ENCODE measurements at places on chromosomes 5 and 9.

- DNase-seq: no peak
Observed at GRCh38 chr5:50710838-50711237, 44.4 kb downstream of the PARP8 start.

- no peak for DNase-seq
Observed at GRCh38 chr5:33319151-33319550, 121.6 kb upstream of the TARS1 start.

DNA sequence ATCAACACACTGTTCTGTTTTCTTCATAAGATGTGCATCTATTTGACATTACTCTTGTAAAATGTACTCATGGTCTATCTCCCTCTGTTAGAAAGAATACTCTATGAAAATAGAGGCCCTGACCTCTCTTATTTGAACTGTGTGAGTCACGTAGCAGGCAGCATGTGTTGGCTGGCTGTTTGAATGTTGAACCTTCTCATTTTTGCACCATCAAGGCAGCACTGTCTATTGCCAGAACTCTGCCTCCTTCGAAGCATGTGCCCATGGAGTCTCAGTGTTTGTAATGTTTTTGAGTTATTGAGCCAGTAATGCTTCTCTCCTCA is 144.4 kb downstream of the ALDH1A1 start:
- no peak for DNase-seq

- no peak for DNase-seq
Observed at GRCh38 chr5:161077496-161077895, 225.5 kb upstream of the ATP10B start.

- no peak for DNase-seq
Observed at GRCh38 chr5:53237876-53238275, 128.3 kb upstream of the MOCS2 start.

DNA sequence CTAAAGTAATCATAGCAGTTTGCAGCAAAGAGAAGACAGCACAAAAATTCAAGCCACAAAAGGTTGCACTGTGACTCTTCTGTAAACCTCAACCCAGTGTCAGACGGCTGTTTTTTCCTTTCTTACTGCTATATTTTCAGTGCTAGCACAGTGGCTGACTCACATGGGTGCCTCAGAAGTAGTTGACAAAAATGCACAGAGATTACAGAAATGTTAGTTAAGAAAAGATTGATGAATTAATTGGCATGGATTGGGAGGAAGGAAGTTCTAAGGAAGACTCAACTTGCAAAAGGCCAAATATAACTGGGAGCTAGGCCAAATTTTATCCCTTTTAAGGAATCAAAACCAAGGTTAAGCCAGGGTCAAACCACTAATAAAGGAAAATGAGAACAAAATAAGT is 43.7 kb upstream of the ITGA1 start:
- peak; percentile 14 for DNase-seq

DNA sequence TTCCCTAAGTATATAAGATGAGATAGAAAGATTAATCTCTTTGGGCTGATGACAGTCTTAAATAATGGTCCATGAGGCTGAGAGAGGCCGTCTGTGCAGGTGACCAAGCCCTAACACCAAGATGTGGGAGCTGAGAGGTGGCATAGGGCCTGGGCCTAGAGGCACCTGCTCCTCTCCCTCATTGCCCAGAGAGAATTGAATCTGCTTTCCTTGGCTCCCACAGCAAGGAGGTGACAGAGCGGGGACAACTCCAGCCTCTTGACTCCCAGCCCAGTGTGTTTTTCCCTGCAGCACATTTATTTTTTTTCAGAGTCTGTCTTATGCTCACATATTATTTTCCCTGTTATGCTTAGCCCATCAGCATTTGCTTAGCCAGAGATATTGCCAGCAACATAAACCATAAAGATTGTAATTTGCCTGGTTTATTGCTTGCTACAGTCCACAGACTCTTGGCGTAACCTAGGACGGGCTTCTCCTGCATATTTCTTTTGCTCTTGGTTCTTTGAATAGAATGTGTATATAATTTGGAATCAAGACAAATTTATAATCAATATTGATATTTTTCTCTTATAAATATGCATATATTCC is 105.6 kb downstream of the NTRK2 start:
- no peak for DNase-seq

DNA sequence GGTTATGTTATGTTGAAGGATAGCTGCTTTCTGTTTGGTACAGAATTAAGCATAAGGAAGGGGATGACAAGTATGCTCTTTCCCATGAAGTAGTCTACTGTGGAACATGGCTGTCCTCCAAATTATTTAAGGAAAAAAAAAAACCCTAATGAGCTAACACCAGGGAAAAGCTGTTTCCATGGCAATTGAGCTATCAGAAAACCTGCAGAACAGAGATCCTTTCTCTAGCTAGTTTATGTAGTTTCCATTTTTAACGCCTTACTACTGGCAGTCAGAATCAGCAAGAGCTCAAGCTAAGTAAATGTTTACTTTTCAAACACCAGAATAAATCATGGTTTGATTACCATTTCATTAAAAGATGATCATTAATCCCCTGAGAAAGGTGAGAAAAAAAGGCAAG is 287.4 kb upstream of the TARS1 start:
- DNase-seq: no peak

- DNase-seq: peak; percentile 85
Observed at GRCh38 chr9:78031893-78032729, 500 bp upstream of the GNAQ start.

DNA sequence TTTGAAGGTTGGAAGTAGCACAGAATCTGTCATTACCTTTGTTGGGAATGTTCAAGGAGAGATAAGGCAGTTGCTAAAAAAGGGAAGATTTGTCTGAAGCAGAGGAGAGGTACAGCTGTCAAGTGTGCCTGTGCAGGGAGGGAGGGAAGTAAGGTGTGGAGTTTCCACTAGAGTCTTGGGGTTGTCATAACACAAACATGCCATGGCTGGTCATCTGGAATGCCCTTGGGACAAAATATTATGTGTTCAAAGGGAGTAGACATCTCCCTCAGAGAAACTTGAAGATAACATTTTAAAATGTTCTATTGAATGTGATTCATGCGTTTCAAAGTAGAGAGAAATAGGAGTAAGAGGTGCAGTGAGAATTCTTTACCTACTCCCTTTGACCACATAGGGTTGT is 95.0 kb downstream of the MUSK start:
- no peak for DNase-seq

- DNase-seq: no peak
Observed at GRCh38 chr9:79043916-79044315, 527.8 kb upstream of the TLE4 start.

DNA sequence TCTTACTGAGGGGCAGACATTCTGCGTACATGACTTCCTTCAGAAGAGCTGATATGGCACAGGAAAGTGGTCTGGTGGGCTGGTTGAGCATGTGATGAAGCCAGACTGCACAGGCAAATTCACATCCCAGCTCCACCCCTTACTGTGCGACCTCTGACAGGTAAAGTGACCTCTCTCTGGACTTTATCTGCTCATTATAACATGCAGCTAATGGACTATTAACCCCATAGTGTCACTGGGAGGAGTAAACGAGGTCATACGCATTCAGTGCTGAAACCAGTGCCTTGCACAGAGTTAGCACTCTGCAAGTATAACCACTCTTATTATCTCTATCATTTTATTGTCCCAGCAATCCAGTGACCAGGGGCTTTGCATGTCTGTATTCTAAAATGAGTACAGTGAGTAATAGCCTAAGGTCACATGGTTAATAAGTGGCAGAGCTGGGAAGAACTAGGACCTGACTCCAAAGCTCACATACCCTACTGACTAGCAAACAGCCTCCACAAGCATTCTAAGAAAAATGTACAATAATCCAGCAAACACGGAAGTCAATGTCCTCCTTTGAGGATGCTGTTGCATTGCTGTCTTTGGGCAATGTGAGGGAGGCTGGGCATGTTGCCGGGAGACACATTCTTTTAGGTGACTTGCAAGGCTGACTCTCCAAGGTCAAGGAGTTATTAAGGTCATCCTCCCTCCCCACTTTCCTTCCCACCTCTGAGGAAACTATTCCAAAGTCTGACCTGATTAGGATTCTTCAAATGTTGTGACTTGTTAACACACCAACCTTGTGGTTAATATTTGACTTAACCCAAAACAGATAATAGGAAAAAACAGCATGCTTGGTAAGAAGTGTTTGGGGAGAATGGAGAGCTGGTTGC is 19.0 kb downstream of the GLRX start:
- DNase-seq: no peak

DNA sequence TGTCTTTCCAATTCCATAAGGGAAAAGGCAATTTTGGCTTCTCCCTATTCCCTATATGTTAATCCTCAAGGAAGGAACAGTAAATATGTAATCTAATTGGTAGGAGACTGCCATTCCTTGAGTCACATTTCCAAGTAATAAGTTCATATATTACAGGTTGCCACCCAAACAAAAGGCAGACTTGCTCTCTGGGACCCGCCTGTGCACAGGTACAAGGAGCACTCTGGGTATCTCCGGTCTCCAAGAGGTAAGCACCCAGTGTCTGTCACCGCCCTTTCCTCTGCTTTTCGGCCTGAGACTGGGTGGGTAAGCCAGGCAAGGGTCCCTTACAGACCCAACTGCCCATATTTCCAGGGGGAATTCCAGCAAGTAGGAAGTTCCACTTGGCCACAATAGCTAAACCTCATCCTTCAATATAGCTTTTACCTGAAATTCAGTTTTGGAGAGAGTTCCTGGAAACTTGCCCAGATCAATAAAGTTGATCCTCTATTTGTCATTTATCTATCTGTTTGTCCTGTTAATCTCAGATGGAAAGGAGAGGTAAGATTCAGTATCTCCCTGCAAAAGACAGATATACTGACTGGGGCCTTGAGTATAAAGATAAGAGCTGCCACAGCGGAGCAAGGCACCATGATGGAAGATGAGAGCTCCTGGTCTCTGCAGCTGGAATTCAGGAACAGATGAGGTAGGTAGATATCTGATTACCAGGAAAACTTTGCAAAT is 81.8 kb downstream of the SUSD1 start:
- DNase-seq: no peak

- DNase-seq: peak; percentile 27
Observed at GRCh38 chr5:142364251-142365145, 39.7 kb upstream of the SPRY4 start.

GRCh38 chr9:26054600-26055520 is 376.6 kb upstream of the TUSC1 start:
- no peak for DNase-seq

DNA sequence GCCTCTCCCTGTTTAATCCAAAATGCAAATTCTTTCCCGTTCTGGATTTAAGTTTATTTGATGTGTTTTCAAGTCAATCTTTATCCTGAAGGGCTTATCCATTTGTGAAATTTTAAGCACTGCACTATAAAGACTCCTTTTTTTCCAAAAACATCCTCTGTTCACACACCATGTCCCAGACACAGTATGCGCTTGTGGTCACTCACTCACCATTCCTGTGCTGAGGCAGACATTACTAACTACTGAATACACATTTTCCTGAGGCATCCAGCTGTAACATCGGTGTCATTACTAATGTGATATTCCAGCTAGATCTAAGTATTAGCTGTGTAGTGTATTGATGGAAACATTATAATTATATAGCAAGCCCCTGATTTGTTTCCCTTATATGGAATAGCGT is 298.4 kb downstream of the KCTD16 start:
- DNase-seq: no peak

- no peak for DNase-seq
Observed at GRCh38 chr5:16391858-16392649, 73.5 kb downstream of the ZNF622 start.

DNA sequence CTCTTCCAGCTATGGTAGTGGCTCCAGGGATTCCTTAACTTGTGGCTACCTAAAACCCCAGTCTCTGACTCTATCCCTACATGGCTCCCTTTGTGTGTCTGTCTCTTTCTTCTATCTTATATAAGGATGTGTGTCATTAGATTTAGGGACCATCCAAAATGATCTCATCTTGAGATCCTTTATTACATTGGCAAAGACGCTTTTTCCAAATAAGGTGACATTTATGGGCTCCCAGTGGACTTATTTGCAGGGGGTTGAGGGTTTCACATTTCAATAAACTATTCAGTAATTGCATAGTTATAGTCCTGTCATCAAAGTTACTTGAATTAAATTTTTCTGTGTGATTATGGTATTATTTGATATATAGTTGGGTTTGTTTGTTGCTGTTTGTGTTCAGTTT is 59.2 kb downstream of the NIPBL start:
- no peak for DNase-seq

GRCh38 chr9:111900858-111901612 is 4.4 kb downstream of the UGCG start:
- DNase-seq: no peak

GRCh38 chr9:77841739-77842386 is 189.7 kb downstream of the GNAQ start:
- peak; percentile 60 for DNase-seq

DNA sequence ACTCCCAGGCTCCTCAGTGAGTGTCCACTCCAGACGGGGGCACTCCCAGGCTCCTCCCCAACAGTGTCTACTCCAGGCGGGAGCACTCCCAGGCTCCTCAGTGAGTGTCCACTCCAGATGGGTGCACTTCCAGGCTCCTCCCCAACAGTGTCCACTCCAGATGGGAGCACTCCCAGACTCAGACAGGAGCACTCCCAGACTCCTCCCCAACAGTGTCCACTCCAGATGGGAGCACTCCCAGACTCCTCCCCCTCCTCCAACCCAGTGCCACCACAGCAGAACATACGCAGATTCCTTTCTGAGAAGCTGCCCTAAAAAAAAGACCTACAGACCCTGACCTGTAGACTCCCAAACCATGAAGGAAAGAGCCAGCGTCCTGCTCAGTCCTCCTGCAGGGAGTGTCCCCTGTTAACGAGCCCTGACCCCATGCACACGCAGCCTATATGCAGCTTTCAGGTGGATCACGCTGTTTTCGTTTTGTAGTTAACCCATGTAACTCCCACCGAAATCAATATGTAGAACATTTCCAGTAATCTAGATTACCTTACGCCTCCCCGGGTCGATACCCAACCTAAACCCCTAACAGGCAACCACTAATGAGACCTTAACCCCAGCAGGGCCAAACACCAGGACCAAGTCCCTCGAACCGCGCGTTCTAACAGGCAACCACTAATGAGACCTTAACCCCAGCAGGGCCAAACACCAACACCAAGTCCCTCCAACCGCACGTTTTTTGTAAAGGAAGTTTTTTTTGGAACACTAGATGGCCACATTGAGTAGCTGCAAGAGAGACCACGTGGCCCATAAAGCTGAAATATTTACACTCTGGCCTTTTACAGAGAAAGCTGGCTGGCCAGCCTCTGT is 15.7 kb downstream of the PNPLA7 start:
- peak; percentile 66 for DNase-seq

DNA sequence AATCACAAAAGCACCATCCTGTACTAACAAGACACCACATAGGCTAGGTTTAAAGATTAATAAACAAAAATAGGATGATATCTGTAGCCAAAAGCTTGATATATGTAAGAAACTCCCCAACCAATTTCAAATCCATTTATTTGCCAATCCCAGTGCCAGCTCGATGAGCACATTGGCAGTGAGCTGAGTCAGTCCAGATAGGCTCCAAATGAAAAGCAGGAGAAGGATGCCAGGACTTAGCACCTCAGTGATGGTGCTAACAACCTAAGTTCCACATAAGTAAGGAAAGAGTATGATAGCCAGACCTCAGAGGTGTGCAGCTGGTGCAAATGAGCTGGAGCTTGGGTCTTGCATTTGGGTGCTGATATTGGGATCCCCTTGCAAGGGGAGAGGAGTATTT is 158.1 kb downstream of the SIL1 start:
- DNase-seq: no peak
